AML-193 (cell line): ENCODE measurements at places on chromosomes 2 and 18.

DNA sequence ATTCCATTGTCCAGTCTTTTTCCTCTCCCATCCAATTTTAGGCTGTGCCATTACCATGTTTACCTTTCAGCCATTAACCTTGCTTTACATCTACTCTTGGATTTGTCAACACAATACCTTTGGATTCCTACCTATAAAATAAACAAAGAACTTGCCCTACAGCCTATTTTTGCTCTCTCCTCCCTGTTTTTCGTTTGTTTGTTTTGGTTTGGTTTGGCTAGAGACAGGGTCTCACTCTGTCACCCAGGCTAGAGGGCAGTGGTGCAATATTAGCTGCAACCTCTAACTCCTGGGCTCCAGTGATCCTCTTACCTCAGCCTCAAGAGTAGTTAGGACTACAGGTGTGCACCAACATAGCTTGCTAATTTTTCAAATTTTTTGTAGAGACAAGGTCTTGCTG is 76.1 kb downstream of the SP100 start:
- no peak for DNase-seq

DNA sequence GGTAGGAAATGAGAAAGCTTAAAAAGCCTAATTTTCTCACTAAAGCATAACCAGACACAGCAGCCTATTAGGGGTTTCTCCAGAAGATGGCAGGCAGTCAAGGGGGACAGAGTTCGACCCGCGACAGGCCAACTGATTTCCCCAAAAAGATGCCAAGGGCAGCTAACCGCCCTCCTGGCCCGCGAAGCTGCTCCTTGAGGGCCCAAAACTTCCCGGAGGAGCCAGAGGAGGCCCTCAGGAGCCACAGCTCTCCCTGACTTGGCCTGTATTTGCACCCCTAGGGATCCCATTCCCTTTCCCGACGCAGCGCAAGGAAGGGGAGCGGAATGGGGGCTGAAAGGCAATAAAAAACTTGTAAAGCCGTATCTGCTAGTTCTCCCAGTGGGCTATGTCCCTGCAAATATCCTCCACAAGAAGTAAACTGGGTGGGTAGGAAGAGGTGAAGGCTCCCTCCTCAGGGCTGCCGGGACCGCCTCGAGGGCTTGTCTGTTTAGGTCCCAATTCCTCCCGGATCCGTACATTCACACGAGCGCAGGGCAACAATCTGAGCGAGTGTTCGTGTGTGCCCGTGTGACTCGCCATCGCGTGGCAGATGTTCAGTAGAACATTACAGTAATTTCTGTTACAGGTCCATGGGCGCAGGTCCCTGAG is 756 bp upstream of the NAGK start:
- no peak for DNase-seq

DNA sequence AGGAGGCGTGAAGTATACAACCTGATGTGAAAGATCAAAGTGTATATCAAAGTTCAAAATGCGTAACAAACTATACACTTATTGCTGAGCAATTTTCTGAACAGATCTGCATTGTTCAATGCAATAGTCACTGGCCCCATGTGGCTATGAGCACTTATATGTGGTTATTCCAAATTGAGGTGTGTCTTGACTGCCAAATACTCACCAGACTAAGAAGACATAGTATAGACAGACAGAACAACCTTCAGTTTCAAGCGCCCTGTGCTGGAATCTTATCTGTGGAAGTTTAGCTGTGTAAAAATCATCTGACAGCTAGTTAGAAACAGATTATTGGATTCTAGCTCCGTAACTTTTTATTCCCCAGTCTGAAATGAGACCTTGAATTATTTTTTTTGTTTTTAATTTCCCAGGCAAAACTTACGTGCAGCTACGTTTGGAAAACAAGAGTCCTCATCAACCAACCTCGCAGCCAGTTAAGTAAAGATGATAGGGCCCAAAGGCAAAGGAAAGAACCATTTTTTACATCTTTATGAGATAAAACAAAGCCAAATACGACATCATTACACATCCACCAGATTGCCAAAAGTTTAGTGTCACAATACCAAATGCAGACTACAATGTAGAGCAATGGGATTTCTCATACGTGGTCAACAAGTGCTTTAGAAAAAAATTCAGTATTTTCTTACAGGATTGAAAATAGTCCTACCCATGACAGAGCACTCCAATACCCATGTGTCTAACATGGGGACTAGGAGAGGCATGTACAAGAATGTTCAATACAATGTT is 37.2 kb downstream of the MBOAT2 start:
- DNase-seq: no peak

- no peak for DNase-seq
Measured at GRCh38 chr2:121377646-121378045, 92.6 kb upstream of the TFCP2L1 start.

GRCh38 chr2:121429927-121430520 is 100.7 kb upstream of the RNU4ATAC start:
- DNase-seq: no peak

GRCh38 chr2:213002383-213002782 is 149.0 kb downstream of the IKZF2 start:
- DNase-seq: no peak

GRCh38 chr2:110804915-110805314 is 72.5 kb downstream of the ACOXL start:
- DNase-seq: no peak

- DNase-seq: no peak
Measured at GRCh38 chr2:34734662-34735061, 1135.6 kb upstream of the FAM98A start.

- no peak for DNase-seq
Measured at GRCh38 chr2:186570604-186571003, 19.3 kb upstream of the ITGAV start.

DNA sequence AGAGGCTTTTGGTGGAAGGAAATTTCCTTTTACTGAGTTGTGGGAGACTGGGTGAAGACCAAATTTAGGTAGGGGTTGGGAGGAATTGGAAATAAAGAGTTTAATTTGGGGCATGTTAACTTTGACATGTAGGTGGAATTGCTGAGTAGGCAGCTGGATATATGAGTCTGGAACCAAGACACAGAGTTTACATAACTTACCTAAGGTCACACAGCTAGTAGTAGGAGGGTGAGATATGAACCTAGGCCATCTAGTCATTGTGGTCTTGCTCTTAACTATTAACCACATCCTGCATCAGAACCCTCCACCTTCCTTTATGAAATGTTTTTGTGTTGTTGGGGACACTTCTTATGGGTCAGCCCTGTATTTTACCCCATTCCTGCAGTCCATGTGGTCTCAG is 113.1 kb downstream of the ICOS start:
- no peak for DNase-seq

GRCh38 chr2:24365051-24365450 is 4.7 kb upstream of the ITSN2 start:
- DNase-seq: no peak

DNA sequence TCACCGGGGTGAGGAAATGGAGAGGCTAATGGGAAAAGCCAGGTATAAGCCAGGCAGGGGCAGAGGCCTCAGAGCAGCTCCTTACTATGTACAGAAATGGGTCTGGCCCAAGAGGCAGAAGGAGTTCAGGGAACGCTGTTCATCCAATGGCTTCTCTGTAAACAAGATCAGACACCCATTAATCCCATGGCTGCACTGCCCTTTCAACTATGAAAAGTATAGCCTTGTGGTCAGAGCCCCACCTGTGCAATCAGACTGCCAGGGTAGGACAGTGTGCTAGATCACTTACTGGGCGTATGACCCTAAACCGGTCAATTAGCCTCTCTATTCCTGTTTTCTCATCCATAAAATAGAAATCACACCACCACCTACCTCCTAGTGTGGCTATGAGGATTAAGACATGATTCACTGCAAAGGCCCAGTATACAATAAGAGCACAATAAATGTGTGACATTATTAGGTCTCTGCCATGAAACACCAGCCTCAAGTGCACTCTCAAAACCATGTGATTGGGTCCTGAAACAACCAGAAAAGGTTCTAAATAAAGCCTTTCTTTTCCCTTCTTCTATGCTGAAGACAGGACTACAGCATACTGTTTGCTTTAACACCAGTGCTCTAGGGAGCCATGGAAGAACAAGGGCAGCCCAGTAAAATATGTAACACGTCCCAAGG is 4.4 kb downstream of the ANKRD44 start:
- DNase-seq: no peak

DNA sequence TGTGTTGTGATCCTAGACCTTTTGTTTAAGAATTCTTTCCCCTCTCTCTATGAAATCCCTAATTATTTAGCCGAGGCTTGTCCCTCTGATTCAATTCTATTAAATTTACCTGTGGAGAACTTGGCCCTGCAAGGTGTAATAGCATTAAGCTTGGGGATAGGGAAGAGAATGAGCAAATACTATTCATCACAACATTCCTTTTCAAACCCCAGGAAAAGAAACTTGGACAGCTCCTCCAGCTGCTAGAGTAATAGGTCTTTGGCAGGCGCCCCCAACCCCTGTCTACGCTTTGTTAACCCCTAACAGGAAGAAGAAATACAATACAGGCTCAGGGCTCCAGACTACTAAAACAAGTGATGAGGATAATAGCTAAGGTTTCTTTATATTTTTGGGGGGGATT is 957.0 kb downstream of the CPS1 start:
- no peak for DNase-seq

- DNase-seq: peak; percentile 90
Measured at GRCh38 chr2:196263181-196263747, 91.9 kb upstream of the STK17B start.

DNA sequence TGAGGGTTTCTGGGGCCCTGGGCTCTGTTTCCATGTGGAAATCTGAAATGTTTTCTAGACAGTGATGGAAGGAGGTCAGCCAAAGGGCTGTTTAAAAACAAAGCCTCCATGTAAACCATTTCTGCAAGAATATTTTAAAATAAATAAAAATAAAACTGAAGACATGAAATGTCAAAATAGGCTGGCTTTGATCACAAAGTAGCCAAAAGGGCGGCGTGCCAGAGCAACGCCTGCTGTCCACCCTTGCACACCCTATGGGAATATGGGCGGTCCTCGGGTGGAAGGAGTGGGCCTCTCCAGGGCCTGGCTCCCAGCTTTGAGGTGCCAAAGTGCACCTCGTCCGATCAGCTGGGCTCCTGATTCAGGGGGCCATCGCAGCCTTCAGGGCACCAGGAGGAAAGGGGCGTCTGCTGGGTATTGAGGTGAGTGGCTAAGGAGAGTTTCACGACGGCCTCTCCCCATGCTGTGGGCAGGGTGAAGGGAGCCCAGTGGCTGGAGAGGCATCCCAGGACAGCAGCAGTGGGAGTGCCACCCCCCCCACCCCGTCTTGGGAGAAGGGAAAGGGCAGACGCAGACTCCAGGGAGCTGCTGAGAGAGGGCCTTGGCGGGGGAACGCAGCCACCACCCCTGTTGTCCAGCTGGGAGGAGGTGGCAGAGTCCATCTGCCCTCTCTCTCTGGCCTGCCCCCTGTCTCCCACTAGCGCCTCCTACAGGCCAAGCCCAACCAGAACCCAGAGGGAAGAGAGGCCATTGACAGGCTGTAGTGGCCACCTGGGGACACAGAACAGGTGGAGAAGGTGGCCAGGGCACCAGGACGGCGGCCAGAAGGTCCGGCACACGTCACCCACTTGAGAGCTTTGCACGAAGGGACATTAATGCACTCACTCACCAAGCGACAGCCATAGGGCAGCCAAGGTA is 5.7 kb upstream of the ERFE start:
- DNase-seq: no peak

GRCh38 chr2:120669121-120669952 is 66.3 kb upstream of the GLI2 start:
- DNase-seq: no peak

DNA sequence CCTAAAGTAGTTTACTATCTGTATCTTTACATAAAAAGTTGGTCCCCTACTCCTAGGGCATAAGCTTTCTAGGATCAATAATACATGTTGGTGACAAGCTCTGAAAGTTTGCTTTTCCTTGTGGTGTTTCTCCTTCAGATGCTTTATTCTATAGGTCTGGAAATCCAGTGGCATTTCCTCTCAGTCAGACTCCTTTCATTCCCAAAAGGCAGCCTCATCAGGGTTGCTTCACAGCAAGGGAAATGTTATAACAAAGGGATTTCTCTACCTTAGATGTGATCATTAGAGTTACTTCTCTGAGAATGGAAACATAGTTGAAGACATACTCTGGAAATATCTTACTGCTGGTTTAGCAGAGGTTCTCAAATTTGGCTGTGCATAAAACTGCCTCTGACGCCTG is 1072.4 kb upstream of the ZEB2 start:
- no peak for DNase-seq

- DNase-seq: no peak
Measured at GRCh38 chr2:205409411-205409810, 272.9 kb upstream of the NRP2 start.

DNA sequence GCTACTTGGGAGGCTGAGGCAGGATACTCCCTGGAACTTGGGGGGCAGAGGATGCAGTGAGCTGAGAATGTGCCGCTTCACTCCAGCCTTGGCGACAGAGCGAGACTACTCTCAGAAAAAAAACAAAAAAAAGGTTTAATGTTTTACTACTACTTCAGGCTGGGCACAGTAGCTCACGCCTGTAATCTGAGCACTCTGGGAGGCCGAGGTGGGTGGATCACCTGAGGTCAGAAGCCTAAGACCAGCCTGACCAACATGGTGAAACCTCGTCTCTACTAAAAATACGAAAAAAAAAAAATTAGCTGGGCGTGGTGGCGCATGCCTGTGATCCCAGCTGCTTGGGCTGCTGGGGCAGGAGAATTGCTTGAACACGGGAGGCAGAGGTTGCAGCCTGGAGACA is 75.7 kb upstream of the ATIC start:
- no peak for DNase-seq

- DNase-seq: peak; percentile 56
Measured at GRCh38 chr2:43132683-43133301, 93.6 kb downstream of the ZFP36L2 start.

GRCh38 chr18:47898696-47899095 is 31.8 kb downstream of the SMAD2 start:
- no peak for DNase-seq

- no peak for DNase-seq
Measured at GRCh38 chr2:207288628-207289027, 122.9 kb upstream of the KLF7 start.

- no peak for DNase-seq
Measured at GRCh38 chr18:55012008-55012407, 52.7 kb upstream of the CCDC68 start.

GRCh38 chr2:219362524-219363164 is 25.1 kb downstream of the DNPEP start:
- peak; percentile 36 for DNase-seq

GRCh38 chr2:221529943-221530652 is 42.0 kb downstream of the EPHA4 start:
- DNase-seq: no peak

- DNase-seq: no peak
Measured at GRCh38 chr18:60667016-60667415, 294.4 kb upstream of the MC4R start.

- no peak for DNase-seq
Measured at GRCh38 chr2:98643496-98644100, 35.2 kb downstream of the UNC50 start.

GRCh38 chr18:28792404-28793086 is 615.6 kb upstream of the CDH2 start:
- DNase-seq: no peak
